ENCODE measurements at places on chromosomes 1 and 21.

- no peak overlapping the region for H3K27ac ChIP-seq
- no peaks in the 10 kb centered on the region for H3K27me3 ChIP-seq
- no peaks in the 10 kb centered on the region for H3K4me1 ChIP-seq
- H3K4me3 ChIP-seq, result no peak overlapping the region
These were observed 49.0 kb downstream of the MRPL37 start for GRCh38 chr1:54248966-54249365.

DNA sequence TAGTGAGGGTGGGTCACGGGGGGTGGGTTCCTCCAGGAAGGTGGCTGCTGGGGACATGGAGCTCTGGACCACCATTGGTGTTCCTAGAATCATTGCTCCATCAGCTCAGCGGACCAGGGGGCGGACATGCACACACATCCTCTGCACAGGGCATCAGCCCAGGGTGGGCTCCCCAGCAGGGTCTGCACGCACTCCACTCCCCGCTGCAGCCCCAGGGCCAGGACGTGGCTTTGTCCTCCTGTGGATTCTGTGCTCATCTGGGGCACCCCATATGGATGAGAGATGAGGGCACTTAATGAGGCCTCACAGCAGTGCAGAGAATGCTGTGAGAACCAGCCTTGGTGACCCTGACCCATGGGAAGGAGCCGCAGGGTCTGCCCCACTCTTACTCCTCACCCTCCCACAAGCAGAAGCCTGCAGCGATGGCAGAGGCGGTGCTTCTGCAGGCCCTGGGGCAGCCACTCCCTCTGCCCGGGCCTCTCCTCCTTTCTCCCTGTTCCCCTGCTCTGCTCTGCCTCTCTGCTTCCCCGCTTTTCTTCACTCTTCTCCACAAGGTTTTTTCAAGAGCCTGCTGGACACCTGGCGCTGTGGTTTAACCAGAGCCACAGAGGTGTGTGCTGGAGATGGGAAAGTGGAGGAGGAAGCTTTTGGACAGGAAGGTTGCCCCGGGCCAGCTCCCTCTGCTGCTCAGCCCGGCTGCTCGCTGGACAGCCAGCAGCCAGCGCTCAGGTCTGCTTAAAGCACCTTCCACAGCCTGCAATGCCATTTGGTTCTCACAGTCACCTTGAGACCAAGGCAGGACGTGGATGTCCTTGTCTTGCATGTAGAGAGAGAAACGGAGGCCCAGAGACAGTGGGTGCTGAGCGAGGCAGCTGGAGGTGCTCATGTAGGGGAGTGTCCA, 26.3 kb upstream of the PCBP3 start:
- no peak for DNase-seq
- H3K36me3 ChIP-seq, result peaks cover 3% of the 10 kb centered on the region
- H3K27ac ChIP-seq, result no peak overlapping the region
- no peaks in the 10 kb centered on the region for H3K27me3 ChIP-seq
- peaks cover 40% of the 10 kb centered on the region for H3K4me1 ChIP-seq
- H3K4me3 ChIP-seq, result no peak overlapping the region

- H3K4me3 ChIP-seq, result no peak overlapping the region
- H3K27ac ChIP-seq, result no peak overlapping the region
- no peaks in the 10 kb centered on the region for H3K4me1 ChIP-seq
- peaks cover 11% of the 10 kb centered on the region for H3K27me3 ChIP-seq
- no peak for DNase-seq
- no peaks in the 10 kb centered on the region for H3K36me3 ChIP-seq
These were observed 37.7 kb upstream of the IGSF5 start for GRCh38 chr21:39707316-39707715.

- H3K4me3 ChIP-seq, result no peak overlapping the region
- peaks cover 5% of the 10 kb centered on the region for H3K4me1 ChIP-seq
- no peaks in the 10 kb centered on the region for H3K36me3 ChIP-seq
- H3K27ac ChIP-seq, result no peak overlapping the region
- no peak for DNase-seq
These were observed 31.9 kb upstream of the COL6A2 start for GRCh38 chr21:46065914-46066551.

- peaks cover 37% of the 10 kb centered on the region for H3K36me3 ChIP-seq
- H3K4me3 ChIP-seq, result no peak overlapping the region
- peak overlapping the region; percentile 55 for H3K27ac ChIP-seq
- no peak for DNase-seq
These were observed 10.3 kb downstream of the ZNF687 start for GRCh38 chr1:151292207-151293030.
